NCI-H69 (cell line): ENCODE measurements at places on chromosomes 3 and 15.

DNA sequence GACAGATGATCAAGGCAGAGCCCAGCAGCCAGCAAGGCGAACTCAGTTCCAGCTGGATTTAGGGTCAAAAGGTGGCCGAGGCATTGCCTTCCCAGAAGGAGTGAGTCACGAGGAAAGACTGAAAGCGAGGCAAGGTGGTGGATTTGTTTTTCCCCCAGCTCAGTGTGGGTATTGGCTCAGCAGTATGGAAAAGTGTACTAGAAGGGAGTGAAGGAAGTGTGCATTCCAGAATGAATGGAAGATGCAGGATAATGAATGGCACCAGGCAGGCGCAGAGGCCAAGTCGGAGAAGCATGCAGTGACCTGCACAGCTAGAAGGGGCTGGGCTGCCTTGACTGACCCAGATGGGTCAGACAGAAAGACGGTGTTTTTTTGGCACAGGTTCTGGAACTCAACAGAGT is 46.3 kb downstream of the FOXP1 start:
- no peak for DNase-seq

- no peak for DNase-seq
These were observed 740.5 kb downstream of the EPHA3 start for GRCh38 chr3:89847955-89848354.

DNA sequence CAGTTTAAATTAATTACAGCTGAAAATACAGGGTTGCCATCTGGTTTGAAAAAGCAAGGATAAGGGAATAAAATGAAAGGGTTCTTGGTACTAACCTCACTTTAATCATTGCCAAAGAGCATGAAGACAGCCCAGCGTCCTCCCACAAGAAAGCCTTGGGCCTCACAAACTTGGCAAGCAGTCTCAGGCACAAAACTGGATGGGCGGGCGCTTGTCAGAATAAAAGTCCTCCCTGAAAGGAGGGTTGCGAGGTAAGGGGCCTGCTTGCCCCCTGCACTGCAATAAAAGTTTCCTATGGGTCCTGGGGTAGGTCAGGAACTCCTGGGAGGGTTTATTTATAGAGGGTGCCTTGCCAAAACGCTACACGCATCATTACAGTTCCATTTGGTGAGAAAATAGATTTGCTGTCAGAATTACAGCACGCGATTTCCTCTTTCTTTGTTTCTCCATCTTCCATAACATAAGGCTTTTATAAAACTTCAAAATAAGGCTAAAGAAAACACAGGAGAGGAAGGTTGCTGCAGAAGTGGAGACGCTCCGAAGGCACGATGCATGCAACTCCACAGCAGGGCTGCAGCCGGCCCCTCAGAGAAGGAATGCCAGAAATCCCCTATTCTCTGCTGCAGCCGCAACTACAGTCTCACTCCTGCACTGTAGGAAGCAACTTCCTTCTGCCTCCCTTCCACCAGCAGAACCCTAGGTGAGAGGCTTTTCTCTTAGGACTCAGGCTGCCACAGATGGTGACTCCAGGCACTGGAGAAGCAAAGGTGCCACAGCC is 61.3 kb downstream of the VGLL4 start:
- peak; percentile 91 for DNase-seq

DNA sequence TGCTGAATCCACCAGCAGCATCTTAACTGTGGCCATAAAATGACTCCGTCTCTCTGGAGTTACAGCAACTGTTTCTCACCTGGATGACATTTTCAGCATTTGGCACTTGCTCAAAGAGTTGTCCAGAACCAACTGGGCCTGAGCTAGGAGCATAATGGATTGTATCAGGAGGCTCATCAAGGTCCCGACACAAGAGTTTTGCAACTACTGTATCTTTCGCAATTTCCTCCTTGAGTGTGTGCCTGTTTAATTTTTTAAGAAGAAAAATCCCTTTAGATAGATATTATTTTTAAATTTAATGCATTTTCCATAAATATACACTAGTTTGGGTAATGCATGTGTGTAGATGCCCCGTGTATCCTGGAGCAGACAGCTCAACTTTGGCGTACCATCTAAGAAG is 44.3 kb upstream of the C3orf49 start:
- DNase-seq: no peak

- DNase-seq: peak; percentile 7
These were observed 32.4 kb upstream of the SLC6A11 start for GRCh38 chr3:10783360-10784351.

- peak; percentile 97 for DNase-seq
These were observed 21.8 kb downstream of the LRRC31 start for GRCh38 chr3:169847896-169848295.

DNA sequence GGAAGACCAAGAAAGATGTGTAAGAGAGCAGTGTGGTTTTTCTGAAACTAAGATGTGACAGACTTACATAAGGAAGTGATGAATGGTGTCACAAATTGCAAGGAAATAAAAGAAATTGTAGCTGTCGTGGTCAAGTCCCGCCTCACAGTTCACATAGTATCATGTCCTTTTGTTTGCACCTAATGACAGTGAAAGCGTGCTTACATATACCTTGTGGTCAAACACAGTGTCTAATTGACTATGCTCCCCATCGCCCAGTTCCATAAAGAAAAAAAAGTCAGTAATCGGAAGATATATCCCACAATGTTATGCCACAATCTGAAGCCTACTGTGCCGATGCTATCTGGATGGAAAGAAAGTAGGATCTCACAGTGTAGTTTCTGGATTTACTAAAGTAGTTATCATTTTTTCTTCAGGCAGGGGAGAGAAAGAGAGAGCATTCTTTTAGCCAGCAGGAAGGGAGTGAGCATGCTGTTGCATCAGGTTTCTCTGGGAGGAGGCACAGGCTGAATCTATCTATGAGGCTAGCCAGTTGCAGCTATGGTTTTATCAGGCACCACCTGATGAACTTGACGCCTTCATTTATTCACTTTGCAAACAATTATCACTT is 9.8 kb upstream of the PLSCR1 start:
- no peak for DNase-seq

DNA sequence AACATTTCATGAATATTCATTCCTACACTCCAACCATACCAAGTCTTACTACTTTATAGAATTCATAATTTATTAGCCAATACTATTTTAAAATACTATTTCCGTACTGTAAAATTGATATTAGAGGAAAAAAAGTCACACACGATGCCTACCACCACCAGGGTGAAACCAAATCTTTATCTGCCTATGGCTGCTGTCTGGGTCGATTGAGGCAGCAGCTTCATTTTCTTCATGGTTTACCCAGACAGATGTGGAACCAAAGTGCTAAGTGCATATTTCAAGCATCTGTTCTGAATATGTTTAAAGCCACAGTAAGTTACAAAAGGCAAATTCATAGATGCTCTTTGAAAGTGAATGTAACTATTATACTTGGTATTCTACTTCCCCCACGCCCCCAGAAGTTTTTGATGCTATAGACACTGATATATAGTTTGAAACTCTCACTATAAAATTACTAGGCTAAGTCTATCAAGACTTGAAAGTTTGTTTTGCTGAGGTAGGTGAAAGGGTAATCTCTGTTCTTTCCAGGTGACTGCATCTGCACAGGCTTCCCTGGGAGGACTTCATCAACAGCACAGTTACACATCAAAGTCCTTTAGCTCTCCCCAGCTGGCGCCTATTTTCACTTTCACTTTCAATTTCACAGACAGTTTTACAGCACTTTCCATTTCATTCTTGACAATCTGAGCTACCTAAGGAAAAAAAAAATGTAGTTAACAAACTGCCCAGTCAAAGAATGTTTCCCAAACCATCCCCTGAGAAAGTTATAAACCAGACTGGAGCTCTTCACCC is 113.9 kb downstream of the POLQ start:
- peak; percentile 48 for DNase-seq

DNA sequence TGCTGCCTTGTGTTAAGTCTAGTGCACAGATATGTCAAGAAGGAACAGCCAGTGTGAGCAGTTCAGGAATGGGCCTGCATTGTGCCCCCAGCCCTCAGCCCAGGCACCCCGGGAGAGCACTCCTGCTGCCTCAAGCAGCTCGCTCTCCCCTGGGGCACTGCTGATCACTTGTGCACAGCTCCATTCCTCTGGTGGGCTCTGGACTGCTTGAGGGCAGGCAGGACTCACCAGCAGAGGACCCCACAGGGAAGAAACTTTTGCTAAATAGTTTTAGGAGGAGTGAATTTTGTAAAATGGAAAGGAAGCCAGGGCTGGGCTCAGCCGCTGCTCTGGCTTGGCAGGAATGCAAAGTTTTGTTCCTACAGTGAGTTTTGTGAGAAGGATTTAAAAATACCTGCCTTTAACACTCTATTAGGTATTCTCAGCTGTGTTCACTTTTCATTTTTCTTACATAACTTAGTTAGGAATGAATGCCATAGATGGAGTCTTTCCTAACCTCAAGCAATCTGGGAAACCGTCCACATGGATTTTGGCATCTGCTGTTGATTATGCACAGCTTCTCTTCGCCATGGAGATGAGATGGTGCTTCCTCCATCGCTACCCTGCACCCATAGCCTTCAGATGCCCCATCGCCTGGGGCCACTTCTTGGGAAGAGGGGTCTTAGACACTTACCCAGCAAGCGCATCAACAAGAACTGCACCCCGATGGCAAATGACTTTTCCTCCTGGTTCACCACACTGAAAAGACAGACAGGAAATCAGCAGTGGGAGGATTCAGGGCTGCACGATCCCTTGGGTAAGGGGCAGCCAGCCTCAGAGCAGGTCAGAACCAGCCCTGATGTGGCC is 42.3 kb upstream of the RAB6B start:
- no peak for DNase-seq

GRCh38 chr3:138936741-138937689 is 9.9 kb downstream of the FOXL2 start:
- DNase-seq: no peak

DNA sequence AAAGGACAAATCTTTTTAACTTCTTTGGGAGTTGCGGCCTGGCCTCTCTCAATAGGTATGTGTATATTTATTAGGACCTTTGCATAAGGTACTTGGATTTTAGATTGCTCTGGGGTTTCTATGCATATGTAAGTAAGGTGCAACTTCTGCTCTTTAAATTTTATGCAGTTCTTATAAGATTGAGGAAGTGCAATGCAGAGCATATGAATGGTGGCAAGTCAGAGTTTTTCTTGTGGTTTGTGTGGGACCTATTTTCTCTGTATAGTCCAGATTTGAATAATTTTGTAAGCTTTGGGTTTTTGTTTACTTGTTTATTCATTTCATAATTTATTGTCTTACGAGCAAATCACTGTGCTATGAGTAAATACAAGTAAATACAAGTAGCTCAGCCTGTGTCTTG is 101.5 kb downstream of the ATG7 start:
- no peak for DNase-seq

- DNase-seq: no peak
These were observed 117.8 kb downstream of the CPNE4 start for GRCh38 chr3:131917006-131917405.

GRCh38 chr3:143155756-143156155 is 36.2 kb downstream of the CHST2 start:
- DNase-seq: no peak

- peak; percentile 60 for DNase-seq
These were observed at the start of gene THPO for GRCh38 chr3:184377882-184378445. Gene THPO, minus strand, starts transcription at chr3:184378207. Its CDS starts 1,948 bp downstream, at chr3:184376259.

DNA sequence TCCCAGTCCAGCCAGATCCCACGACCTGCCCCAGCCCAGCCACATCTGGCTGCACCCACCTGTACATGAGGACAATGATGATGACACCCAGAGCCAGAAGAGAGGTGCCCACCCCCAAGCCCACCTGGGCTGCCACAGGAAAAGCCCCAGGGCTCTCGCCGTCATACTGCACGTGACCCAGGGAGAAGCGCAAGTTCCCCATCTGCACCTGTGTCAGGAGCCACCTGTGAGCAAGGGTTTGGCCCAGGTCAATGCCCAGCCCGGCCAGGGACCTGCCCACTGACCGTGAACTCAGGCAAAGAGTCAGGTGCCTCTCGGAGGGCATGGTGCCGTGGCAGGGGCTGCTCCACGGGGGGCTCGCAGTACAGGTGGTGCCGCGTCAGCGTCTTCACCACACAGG is 16.3 kb downstream of the PLXNB1 start:
- no peak for DNase-seq

DNA sequence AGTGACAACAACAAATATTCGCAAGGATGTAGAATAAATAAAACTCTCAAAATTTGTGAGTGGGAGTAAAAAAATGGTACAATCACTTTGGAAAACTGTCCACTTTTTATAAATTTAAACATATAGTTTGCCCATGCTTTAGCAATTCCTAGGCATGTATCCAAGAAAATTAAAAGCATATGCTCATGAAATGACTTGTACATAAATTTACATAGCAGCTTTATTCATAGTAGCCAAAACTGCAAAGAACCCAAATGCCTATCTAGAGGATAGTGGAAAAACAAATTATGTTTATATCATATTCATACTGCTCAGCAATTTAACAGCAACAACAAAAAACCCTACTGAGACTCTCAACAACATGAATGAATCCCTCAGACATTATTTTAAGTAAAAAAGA is 363.6 kb upstream of the CCDC54 start:
- DNase-seq: no peak

- no peak for DNase-seq
These were observed 4.4 kb downstream of the AADAC start for GRCh38 chr3:151818361-151818760.

DNA sequence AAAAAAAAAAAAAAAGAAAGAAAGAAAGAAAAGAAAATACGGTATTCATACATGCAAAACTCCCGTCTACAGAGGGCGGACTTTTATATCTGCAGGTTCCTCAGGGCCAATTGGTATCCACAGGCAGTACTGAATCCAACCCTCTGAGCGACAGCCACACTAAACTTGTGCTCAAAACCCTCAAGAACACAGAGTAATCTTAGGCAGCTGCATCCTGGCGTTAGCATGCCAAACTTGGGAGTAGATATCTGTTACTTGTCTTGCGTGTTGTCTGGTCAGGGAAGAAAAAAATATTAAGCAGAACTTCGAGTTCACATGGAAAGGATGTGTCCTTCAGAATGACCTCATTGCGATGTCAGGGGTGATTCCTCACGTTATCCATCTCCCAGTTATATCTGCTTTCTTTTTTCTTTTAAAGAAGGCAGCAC is 12.8 kb downstream of the SNAP23 start:
- no peak for DNase-seq

GRCh38 chr15:26790118-26790517 is 17.3 kb upstream of the GABRB3 start:
- DNase-seq: no peak

DNA sequence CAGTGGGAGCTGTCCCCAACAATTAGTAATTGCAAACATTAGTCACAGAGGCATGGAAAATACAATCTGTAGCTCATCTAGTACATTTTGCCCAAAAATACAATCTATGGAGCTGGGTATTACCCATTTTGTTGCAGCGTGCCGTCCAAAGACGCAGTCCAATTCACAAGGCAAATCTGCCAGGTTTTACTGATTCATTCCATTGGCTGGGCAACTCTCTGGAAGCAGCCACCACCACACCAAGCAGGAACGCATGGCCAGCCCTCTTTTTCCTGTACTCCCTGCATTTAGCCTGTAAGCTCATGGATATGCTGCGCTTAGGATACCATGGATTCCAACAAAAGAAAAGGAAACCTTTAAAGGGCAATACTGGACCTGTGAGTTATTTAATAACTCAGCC is 60.5 kb upstream of the ARRDC4 start:
- DNase-seq: no peak

- no peak for DNase-seq
These were observed 47.9 kb downstream of the CORO2B start for GRCh38 chr15:68626739-68627138.

- peak; percentile 51 for DNase-seq
These were observed 100.4 kb downstream of the LSM3 start for GRCh38 chr3:14278799-14279625.
